ENCODE measurements at places on chromosomes 2 and 18. TPM values are rescaled to one million over a fixed set of nuclear protein-coding genes. Genes with fewer than 3 reads are reported as not detected.

DNA sequence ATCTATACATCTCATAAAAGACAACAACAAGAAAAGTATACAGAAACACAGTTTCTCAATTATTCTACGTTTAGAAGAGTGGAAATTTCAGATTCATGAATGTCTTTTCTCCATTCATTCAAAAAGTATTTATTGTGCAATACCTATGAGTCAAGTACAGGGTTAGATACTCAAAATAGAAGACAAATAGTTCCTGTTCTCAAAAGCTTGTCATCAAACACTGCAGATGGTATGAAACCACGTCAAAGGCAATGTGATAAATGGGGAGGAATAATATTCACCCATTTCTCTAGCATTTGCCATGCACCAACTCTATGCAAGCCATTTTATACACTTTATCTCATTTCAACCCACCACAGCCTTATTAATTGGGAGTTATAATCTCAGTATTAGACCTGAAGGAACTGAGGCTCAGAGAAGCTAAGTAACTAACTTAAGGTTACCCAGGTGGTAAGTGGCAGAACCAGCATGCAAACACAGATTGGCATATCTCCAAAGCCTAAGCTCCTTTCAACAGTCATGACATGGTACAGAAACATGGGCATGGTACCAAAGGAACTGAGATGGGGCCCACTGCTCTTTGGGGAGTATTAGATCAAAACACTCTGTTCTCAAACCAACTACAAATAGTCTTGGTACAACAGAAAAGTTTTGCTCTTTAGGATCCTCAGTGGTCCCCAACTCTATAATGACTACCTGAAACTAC, 67.2 kb upstream of the NPAS2 start:
- DNase-seq, result peak; percentile 92

DNA sequence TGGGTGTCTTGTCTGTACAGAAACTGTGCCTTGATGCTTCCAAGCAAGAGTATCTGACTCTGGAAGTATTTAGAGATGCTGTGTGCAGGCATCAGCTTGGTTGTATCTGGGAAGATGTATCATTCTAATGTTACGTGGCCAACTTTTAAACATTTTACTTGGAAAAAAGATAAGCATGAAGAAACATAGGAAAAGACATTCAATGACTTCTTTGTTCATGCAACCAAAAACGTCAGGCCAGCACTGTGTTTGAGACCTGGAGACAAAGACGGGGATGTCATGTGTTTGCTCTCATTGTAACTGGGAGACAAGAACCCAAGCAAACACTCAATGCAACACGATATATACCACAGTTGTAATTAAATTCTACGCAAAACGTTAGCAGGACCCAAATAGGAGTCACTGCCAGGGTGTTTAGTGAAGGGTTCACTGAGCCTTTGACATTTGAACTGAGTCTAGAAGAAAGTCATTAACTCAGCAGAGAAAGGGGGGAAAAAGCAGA, 8.9 kb upstream of the SESTD1 start:
- DNase-seq, result no peak

DNA sequence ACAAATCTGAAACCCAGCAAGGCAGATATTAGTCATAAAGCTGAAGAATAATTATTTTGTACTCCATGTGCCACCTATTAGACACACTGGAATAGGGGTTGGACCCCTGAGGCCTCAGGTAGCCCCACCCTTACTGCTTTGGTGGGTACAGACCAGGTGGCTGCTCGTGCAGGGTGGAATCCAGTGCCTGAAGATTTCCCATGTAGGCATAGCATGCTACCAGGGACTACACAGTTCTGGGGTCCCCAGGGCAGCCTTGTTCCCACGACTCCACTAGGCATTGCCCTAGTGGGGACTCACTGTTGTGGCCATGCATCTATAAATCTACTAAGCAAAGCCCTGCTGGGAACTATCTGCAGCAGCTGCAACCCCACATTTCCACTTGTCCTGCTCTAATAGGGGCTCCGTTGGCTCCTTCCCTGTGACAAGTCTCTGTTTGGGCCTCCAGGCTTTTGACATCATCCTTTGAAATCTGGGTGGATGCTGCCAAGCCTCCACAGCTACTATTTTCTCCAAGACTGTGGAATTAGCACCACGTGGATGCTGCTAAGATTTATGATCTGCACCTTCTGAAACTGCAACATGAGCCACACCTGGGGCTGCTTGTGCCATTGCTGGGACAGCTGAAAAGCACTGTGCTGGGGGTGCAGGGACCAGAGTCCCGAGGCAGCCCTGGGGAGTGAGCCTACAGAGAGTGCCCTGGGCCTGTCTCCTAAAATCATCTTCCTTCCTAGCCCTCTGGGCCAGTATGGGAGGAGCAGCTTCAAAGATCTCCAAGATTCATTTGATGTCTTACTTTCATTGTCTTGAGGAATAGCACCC, 303.8 kb downstream of the FSIP2 start:
- no peak for DNase-seq

- no peak for DNase-seq
Observed at GRCh38 chr2:127429291-127429690, 11.1 kb downstream of the PROC start.

The SYT4 gene
- total RNA-seq, result not detected

The RND3 gene
- total RNA-seq, result 559 TPM

The TM4SF20 gene
- not detected for total RNA-seq

Measured in fibroblast of lung (primary cell).